HepG2 (cell line): ENCODE measurements at places on chromosomes 2 and 18. TPM values are rescaled to one million over a fixed set of nuclear protein-coding genes. Genes with fewer than 3 reads are reported as not detected.

Gene MYOM1
- 0.46 and 1.0 TPM in 2 replicates for total RNA-seq

Gene TANK
- total RNA-seq, result 96.0 and 96.1 TPM in 2 replicates

Gene ALPI
- total RNA-seq, result not detected in 2 replicates

Gene SIX3
- total RNA-seq, result not detected in 2 replicates

Gene CKAP2L
- total RNA-seq, result 9.5 and 21.5 TPM in 2 replicates

Gene SCTR
- not detected in 2 replicates for total RNA-seq

Gene ARHGEF4
- total RNA-seq, result 0.11 TPM in 1 of 2 replicates, not detected in the other

Gene TUBA4B
- 0.18 and 0.29 TPM in 2 replicates for total RNA-seq

Gene SERPINB10
- not detected in 2 replicates for total RNA-seq

Gene LOXHD1
- not detected in 2 replicates for total RNA-seq

Gene KCNE4
- not detected in 2 replicates for total RNA-seq

Gene PGAP1
- total RNA-seq, result 4.8 and 6.4 TPM in 2 replicates

Gene LYPD6
- 0.06 and 0.07 TPM in 2 replicates for total RNA-seq

Gene YPEL5
- 12.7 and 20.8 TPM in 2 replicates for total RNA-seq
